ENCODE measurements at places on chromosomes 11 and 22.

- peak; percentile 10 for DNase-seq
Measured at GRCh38 chr11:18005376-18006129, 7.3 kb downstream of the SERGEF start.

GRCh38 chr22:32411829-32412592, at the start of gene RTCB:
TSS of gene RTCB (minus strand) at chr22:32412247. CDS start at chr22:32412156, 91 bp downstream.
- peak; percentile 86 for DNase-seq

GRCh38 chr22:44399906-44400762, 87.4 kb upstream of the SHISAL1 start:
- no peak for DNase-seq

- DNase-seq: no peak
Measured at GRCh38 chr11:44580701-44581100, 15.2 kb downstream of the CD82 start.

- no peak for DNase-seq
Measured at GRCh38 chr22:36982136-36982535, 37.1 kb downstream of the TST start.

GRCh38 chr11:64603411-64604110, 12.5 kb downstream of the SLC22A12 start:
- DNase-seq: no peak

GRCh38 chr11:99682646-99683045, 661.9 kb downstream of the CNTN5 start:
- DNase-seq: no peak

DNA sequence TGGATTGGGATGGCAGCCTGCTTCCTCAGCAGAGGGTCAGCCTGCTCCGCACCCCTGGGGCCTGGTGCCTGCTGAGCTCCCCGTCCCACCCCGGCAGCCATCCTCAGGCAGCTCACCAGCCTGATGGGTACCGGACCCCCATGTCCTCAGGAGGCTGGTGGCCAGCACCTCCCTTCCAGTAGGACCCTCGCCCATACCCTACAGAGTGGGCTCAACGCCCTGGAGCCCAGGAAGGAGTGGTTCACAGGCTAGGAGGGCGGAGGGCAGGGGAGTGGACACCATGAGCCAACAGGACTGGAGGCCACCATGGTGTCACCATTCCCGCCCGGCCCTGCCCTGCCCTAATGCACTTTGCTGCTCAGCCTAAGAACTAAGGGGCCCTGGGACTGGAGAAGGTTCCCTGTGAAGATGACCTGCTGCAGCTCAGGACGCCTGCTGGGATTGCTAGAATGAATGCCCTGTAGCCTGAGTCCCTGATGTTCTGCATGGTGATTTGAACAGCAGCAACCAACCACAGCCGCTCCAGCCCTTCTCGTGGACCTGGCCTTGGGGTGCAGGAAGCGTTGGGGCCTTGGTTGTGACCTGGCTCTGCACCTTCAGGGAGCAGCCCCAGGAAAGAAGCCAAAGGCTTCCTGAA, 1080.8 kb downstream of the BRD1 start:
- no peak for DNase-seq

- peak; percentile 54 for DNase-seq
Measured at GRCh38 chr11:128865490-128865889, 1.6 kb downstream of the KCNJ1 start.

DNA sequence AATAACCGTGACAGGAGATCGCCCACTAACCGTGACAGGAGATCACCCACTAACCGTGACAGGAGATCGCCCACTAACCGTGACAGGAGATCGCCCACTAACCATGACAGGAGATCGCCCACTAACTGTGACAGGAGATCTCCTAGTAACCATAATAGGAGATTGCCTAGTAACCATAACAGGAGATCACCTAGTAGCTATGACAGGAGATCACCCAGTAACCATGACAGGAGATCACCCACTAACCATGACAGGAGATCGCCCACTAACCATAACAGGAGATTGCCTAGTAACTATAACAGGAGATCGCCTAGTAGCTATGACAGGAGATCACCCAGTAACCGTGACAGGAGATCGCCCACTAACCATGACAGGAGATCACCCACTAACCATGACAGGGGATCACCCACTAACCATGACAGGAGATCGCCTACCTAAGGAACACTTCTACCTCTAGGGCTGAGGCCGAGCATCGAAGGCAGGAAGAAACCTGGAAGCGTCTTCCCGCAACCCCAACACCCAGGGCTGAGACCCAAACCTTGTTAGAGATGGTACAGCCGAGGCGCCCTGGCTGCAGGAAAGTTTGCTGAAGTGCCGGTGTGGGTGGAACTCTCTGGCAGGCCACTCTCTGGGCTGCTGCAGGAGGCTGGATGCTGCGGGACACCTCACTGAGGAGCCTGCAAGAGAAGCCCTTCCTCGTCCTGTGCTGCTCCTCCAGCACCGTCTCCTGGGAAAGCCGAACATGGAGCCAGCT, 67.5 kb upstream of the THY1 start:
- no peak for DNase-seq

GRCh38 chr11:3190600-3190999, 25.5 kb upstream of the OSBPL5 start:
- DNase-seq: no peak

DNA sequence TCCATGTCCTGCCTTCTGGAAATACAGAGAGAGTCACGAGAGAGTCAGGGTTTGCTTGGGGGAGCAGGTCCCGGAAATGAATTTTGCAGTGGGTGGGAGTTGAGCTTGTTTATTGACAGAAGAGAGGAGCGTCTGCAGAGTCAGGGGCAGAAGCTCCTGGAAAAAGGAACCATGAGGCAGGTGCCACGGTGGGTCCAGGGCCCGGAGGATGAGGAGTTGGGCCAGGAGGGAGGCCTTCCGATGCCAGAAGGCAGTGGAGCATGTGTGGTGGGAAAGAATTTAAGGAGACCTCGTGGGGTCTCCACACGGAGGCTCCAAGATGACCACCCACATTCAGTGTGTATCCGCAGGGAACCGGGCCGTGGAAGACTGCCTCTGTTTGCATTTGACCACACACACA, 461.2 kb downstream of the BRD1 start:
- DNase-seq: no peak

DNA sequence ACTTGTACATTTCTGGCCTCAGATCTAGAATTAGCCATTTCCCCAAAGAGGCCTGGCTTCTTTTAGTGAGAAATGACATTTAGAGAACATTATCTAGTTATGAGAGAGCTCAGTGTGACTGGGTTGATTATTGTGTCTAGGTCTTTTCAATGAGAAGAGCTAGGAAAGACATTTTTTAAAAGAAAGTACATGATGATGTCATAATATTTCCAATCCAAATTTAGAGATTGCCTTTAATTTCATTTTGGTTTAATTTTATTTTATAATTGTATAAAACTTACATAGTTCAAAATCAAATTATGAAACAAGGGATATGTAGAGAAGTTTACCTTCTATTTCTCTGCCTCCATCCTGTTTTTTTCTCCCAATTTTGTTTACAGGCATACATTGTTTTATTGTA, 354.9 kb downstream of the TMEM135 start:
- DNase-seq: no peak

DNA sequence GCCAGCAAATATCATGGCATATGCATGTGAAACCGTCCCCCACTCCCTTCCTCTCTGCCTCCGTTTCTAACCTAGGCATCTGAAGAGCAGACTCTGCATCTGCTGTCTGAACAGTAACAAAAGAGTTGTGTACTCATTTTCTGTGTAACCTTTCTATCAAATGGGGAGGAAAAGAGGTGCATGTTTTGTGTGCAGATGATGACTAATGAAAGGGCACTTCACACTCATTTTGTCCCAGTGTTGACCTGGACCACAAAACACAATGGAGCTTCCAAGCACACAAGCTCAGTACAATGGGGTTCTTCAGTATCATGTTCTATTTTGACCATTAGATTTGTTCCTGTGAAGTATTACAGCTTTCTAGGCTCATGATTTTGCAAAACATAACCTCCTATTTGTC, 13.0 kb downstream of the JHY start:
- DNase-seq: peak; percentile 85

DNA sequence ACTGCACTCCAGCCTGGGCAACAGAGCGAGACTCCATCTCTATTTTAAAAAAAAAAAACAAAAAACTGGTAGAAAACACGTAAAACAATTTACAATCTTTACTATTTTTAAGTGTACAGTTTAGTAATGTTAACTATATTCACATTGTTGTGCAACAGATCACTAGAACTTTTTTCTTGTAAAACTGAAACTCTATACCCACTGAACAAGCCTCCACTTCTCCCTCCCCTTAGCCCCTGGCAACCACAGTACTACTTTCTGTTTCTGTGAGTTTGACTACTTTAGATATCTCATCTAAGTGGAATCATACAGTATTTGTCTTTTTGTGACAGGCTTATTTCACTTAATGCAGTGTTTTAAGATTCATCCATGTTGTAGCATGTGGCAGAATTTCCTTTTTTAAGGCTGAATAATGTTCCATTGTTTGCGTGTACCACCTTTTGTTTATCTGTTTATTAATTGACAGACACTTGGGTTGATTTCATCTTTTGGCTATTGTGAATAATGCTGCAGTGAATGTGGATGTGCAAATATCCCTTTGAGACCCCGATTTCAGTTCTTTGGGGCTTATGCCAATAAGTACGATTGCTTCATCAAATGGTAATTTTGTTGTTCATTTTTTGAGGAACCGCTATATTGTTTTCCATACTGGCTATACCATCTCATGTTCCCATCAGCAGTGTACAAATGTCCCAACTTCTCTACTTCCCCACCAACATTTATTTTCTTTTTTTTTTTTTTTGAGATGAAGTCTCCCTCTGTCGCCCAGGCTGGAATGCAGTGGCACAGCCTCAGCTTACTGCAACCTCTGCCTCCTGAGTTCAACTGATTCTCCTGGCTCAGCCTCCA, 11.0 kb downstream of the DDB2 start:
- no peak for DNase-seq

DNA sequence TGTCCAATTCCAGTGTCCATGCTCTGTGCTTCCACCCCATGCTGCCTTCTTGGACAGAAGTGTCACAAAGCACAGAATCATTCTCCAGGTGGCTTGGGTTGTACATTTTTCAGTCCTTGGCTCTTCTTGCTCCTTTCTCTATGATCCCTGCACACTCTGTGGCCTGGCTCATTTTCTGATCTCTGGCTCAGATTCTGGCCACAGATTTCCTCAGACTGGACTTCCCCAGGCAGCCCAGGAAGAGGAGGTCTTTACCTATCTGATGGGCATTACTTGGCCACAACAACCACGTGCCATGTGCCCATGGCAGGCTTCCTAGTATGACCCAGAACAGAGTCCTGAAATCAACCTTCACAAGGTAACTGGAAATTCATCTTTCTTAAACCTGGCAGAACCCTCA, 27.2 kb downstream of the SYTL2 start:
- no peak for DNase-seq

- DNase-seq: no peak
Measured at GRCh38 chr11:45684440-45684839, 19.0 kb upstream of the CHST1 start.

GRCh38 chr22:34102633-34103032, 182.4 kb upstream of the LARGE1 start:
- no peak for DNase-seq

DNA sequence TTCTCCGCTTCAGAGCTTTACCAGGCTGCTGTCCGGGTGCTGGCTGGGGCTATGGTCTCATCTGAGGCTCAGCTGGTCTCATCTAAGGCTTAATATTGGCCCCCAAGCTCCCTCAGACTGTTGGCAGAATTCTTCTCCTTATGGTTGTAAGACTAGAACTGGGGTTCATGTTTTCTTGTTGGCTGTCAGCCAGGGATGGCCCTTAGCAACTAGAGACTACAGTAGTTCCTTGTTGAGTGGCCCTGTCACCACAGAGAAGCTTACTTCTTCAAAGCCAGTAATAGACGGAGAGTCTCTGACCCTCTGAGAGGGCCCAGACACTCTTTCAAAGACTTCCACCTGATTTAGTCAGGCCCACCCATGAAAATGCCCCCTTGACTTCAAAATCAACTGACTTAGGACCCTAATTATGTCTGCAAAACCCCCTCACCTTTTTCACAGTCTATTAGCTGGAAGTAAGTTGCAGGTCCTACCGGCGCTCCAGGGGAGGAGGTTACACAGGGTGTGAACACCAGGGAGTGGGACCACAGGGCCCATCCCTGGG, 24.2 kb upstream of the TREH start:
- DNase-seq: no peak

- no peak for DNase-seq
Measured at GRCh38 chr11:112534208-112534607, 273.5 kb upstream of the PLET1 start.

DNA sequence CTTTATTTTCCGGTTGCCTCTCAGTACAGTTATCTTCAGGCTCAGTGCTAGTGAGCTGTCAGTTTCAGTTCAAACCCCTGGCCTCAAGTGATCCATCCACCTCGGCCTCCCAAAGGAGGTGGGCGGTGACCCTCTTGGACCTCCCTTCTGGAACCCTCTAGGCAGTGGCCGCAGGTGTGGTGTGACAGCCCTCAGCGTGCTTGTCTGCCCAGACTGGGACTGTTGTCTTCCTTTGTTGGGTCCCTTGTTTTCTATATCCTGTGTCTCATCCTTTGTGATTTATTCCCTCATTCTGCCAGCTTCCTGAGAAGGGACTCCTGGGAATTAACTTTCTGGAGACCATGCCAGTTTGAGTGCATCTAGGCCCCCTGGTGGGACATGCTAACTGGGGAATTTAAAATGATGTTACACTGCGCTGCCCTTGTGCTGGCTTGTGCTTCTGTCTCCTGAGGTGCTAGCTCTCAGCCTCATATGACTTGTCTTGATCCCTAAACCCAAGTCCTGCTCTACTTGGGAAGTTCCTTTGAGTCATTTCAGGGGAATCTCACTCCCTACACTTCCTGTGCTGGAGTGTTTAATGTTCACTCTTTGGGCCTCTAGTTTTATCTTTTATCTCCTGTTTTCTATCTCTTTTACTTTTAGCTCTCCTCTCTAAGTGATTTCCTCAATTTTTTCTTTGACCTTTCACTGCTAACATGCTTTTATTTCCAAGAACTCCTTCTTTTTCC, 19.4 kb downstream of the MED15 start:
- no peak for DNase-seq

DNA sequence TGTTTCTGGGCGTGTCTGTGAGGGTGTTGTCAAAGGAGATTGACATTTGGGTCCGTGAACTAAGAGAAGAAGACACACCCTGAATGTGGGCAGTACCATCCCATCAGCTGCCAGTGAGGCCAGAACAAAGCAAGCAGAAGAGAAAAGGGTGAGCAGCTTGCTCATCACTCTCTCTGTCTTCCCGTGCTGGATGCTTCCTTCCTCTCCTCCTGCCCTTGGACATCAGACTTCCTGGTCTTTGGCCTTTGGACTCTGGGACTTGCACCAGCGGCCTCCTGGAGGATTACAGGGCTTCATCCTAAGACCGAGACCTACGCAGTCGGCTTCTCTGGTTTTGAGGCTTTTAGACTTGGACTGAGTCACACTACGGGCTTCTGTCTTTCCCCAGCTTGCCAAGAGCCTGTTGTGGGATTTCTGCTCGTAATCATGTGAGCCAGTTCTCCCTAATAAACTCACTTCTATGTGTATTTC, 18.8 kb downstream of the APOL2 start:
- DNase-seq: peak; percentile 47
